ENCODE measurements at places on chromosomes 13 and 19.

DNA sequence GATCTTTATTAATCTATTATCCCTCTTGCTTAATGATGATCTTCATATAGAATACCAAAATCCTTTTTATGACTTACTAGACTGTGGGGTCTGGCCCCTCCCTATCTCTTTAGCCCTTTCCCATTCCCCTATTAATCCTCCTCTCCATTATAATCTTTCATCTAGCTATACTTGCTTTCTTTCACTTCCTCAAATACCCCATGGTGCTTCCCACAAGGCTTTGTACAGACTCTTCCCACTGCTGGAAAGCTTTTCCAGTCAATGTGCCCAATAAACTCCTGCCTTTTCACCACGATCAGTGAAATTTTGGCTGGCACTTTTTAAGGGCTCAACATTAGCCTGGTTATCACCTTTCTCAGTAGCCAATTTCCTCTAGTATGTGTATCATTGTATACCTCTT is 3.2 kb upstream of the EBPL start:
- no peak for DNase-seq

DNA sequence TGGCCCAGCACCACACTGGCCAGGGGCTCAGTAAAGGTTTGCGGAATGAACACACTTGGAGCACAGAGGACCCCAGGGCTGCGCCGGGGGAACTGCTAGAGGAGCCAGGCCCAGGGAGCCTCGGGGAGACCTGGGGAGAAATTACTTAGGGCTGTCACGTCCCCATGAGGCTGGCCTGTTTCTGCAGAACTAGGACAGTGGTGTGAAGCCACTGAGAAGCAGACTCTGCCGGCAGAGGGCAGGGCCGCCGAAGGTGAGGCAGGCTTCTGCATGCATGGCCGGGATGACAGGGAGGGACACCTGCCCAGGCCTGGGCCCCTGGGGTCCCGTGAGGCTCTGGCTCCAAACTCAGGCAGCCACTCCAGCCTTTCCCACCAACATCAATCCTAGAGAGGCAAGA is 26.4 kb downstream of the ELAVL1 start:
- no peak for DNase-seq

DNA sequence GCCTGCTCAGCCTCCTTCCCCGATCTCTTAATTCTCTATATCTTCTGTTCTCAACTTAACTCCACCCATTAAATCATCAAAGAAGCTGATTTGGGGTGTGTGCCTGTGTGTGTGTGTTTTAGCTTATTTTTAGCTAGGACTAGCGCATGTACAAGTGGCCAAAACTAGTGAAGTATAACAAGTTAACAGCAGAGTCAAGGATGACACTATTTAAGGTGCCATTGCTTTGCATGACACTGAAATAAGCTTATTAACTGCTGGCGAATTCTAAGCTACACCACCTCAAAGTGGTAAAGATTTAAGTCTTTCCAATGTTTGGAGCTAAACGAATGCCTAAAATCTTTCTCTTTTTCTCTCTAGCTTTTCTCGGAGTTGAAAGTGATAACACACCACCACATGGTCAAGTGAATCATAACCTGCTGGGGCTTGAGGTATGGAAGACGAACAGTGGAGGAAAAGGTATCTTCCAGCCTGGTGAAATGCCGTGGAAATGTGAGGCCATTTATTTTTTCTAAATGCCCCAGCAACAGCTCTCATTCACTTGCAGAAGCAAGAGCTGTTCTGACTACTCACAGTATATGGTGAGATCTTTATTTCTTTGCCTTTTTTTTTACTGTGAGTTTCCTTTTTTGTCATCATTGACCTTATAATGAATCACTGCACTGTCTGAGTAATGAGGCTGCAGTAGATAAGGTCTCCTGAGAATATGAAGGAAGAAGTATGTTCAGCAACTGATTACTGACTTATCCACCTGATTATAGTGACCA is 570.3 kb downstream of the PCDH9 start:
- DNase-seq = no peak

DNA sequence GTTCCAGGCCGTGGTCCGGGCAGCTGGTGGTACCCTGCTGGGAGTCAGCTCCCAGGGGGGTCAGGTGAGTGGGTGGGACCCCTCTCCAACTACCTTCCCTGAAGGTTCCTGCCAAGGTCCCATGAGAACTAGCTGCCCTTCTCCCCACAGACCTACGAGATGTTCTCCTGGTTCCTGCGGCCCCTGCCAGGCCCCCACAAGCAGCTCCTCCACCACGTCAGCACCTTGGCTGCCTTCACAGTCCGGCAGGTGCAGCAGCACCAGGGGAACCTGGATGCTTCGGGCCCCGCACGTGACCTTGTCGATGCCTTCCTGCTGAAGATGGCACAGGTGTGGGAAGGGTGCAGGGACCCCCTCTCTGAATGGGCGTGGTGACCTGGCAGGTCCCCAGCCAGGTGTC is 5.5 kb downstream of the CYP2S1 start:
- DNase-seq = no peak

DNA sequence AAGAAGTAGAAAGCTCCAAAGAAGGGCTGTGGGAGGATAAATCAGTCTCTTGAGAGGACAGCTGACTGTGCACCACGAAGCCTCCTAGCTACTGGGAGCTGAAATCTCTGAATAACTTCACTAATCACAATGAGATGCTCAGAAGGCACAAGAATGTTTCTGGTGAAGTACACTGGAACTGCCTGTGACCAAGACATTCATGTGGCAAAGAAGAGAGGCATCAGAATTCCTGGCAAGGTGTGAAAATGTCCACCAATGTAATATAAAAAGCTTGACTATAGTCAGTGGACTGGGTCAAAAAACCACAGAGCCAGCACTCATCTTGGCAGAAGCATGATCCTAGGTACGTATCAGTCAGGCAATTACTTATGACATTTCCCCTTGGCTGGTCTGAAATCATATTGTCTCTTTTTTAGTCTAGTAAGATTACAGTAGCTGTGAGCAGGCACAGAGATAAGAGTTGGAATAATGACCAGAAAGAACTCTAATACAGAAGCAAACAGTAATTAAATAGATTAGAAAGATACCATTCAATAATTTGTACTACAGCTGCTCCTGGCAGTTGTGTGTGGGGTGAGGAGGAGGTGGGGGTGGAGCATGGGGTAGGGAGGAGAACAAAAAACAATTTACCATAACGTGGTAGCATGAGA is 434.7 kb downstream of the DIAPH3 start:
- no peak for DNase-seq

GRCh38 chr13:92074658-92075057 is 676.2 kb downstream of the GPC5 start:
- DNase-seq = no peak

DNA sequence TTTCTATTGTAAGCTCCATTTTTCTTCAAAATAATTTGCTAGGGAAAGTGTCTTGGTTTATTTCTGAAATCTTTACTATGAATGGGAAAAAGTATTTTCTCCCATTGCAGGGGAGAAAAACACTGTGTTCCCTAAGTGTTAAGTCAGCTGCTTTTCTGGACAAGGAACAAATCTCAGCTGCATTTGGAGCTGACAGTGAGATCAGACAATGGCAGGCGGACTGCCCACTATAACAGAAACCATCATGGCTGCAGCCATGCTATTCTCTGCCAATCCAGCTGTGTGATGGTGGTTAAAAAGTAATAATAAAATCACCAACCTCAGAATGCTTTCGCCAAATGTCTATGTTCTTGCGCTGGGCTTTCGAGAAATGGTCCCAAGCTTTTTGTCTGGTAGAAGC is 302.7 kb downstream of the DNAJC15 start:
- no peak for DNase-seq

- DNase-seq = no peak
These were observed 64.7 kb downstream of the ZNF823 start for GRCh38 chr19:11674067-11674492.

DNA sequence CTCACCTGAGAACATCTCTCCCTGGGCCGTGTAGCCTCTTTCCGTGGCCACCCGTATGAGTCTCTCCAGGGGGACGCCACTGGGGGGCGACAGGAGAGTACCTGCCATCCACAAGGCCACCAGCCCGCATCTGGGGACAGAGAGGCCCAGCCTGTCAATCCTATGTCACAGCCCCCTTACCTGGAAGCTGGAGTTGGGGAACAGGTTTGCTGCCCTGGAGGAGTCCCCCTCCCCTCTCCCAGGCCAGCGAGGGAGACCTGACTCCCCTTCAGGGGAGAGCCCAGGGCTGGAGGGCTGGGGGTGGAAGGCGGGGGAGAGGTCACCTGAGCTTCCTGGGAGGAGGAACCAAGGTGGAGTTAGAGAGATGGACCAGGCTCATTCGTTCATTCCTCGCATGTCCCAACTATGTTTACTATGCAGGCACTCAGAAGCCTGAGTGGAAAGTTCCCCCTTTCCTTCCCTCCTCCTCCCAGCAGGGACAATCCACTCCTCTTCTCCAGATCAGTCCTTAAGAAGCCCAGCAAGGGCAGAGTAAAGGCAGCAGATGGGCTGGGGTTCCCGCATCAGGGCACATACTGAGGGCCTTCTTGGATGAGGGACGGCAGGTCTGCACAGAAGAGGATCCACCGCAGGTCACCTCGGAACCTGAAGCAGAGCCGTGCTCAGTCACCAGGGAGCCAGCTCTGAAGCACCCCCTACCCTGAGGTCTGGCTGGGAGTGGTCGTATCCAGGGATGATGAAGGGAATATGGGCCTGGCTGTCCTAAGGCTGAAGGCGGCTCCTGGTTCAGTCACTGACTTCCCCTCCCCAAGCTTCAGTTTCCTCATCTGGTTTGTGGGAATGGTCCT is 5.5 kb downstream of the ACTMAP start:
- DNase-seq = no peak

DNA sequence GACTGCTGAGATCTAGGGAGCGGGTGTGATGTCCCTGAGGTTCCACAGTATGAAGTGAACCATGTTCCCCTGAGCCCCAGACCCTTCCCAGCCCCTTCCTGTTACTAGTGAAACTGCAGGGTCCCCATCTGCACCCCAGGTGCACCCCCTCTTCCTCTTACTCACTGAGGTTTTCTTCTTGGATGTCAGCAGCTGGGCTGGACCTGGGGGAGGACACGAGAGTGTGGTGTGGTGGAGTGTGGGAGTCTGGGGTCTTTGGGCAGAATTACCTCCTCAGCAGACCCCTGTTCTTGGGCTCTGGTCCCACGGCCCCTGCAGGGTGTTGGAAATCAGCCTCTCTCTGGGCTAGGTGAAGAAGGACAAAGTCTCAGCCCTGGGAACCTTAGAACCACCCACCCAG is 3.3 kb upstream of the LILRA6 start:
- DNase-seq = no peak

- no peak for DNase-seq
These were observed 38.8 kb downstream of the ARHGEF7 start for GRCh38 chr13:111153977-111154332.

- DNase-seq = no peak
These were observed 5.4 kb downstream of the MEIS3 start for GRCh38 chr19:47413941-47414340.

GRCh38 chr13:21910546-21910945 is 239.7 kb downstream of the FGF9 start:
- DNase-seq = no peak

GRCh38 chr13:29877456-29878078 is 27.1 kb upstream of the UBL3 start:
- DNase-seq = no peak

DNA sequence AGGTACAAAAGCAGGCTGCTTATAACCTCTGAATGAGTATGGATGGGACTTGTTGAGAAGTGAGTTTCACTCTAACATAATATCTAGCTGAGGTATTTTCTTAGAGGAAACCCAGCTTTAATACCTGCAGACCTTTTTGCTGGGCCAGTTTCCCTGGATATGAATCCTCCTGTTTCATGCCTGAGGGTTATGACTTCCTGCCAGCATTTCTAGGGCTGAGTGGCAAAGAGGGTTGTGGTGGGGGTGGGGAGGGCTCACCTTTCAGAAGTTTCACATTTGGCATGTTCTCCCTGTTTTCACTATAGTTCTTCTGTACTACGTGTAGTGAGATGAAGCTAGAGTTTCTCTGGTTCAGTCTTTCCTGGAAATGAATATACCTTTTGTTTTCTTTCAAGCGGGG is 73.7 kb downstream of the LACC1 start:
- DNase-seq = no peak

DNA sequence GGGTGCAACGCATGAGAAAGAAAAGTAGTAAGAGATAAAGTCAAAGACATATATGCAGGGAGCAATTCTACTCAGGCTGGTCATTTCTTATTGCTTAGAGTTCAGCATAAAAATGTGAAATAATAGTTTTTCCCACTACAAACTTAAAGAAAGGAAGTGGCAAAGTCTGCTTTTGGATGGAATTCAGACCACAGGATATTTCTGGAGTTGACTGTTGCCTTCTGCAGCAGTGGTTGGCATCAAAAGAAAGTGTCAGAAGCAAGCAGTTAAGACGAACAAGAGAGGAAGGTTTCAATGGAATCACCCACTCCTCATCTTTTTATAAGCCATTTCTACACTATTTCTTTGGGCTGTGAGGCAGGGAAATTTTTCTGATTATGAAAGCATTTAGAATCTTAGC is 36.2 kb upstream of the TRPC4 start:
- no peak for DNase-seq

GRCh38 chr19:10334588-10335351 is 1.4 kb upstream of the RAVER1 start:
- DNase-seq = no peak

DNA sequence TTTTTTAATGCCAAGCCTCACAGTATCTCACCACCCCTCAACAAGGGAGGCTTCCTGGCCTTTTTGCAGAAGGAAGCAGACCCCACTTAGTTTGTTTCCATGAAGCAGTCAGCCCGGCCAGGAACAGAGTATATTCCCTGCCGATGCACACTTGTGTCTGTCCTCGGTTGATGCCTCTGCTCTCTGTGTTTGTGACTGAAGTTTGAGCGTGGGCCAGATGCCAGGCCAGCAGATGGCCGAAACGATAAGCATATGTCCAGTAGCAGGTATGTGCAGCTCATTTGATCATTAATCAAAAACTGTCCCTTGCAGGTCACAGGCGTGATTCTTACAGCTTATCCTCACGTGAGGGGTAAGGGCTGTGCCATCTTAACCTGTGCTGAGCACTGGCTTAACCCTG is 144.0 kb downstream of the IRS2 start:
- DNase-seq = no peak

DNA sequence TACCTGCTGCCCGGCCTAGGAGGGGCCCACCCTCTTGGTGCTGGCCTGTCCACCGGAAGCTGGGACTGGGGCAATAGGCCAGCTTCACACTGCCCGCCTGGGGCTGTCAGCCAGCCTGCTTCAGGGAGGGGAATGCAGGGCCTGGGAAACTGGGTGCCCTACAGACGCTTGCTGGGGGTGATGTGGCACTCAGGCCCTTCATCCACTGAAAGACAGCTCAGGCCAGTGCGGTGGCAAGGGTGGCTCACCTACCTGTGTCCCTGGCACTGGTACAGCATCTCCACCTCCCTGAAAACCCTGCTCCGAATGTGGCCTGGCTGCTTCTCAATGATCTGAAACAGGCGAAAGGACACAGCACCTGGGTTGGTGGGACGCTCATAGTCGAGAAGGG is 7.8 kb downstream of the MKNK2 start:
- DNase-seq = no peak

DNA sequence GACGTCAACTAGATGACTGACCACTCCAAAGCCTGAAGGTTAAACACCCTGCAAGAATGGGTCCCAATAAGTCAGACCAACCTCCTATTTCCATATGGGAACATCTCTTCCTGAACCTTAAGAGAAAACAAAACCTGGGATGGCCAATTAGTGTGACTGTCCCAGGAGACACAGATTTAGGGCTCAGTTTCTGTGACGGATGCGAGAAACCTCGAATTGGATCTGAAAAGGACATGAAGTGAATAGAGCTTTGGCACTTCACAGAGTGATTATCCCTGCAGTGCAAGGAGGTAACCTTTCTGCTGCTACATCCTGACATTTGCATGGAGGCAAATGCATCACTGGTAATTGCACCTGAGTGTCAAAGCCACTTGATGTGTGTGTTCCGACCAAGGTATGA is 442.2 kb upstream of the KLF12 start:
- DNase-seq = no peak
